Activated CD4-positive, alpha-beta T cell treated with anti-CD3 and anti-CD28 coated beads, Interleukin-2, amount 10 ng/mL, durations not matched to agents 7 days and 5 days (primary cell): ENCODE measurements at places on chromosomes 4 and X.

GRCh38 chr4:183403486-183403885 lies 41.0 kb upstream of the CDKN2AIP start:
- no peak for DNase-seq

- no peak for DNase-seq
Observed at GRCh38 chrX:147900349-147900748, 11.4 kb upstream of the FMR1 start.

- DNase-seq: no peak
Observed at GRCh38 chr4:121306931-121307330, 73.9 kb downstream of the QRFPR start.

DNA sequence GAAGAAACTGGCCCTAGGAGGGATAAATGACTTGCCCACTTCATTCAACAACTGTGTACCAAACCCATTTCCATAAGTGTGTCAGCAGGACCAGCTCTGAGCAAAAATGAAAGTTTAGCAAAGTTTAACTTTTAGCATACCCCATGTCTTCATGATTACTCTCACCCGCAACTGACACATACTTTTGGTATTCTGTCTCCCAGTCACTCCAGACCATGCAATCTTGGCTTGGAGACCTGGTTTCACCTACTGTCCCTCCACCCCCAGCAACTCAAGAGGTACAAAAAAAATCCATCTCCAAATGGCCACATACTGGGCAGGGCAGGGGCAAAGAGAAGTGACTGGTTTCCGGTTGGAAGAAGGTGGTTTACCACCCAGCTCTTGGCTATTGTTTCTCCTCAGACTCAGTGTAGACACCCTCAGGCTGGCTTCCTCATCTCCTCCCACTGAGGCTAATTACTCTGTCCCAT lies 79.8 kb downstream of the RLIM start:
- DNase-seq: no peak

DNA sequence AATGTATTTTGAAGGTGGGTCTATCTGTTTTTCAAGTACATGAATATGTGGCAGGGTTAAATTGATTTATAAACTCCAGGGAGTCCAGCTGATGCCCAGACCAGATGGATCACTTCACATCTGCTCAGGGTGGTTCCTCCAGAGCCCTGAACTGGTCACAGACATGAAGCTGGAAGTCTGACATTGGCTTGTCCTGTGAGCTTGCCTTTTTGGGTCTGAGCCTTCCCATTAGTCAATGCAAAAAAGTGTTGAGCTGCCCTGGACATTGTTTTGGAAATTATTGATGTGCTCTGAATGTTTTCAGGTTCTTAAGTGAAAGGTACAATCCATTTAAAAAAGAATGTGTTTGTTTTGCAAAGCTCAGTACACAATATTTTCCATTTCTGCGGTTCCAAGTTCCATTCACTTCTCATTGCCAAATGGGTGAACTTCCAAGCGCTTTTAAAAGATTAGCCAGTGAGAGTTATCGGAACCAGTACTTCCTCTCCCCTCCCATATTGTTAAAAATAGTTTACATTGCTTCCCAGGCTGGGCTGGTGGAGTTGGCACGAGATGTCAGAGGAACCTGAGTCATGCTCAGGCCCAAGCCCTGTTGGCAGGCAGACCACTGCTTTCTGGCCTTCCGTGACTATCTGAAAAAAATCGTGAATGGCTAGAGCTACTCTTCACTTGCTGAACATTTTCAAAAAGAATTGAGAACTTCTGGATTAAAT lies 52.1 kb downstream of the PDGFRA start:
- no peak for DNase-seq

- DNase-seq: no peak
Observed at GRCh38 chr4:124685851-124686250, 26.7 kb downstream of the ANKRD50 start.

GRCh38 chrX:112835019-112835418 lies 5.6 kb downstream of the AMOT start:
- DNase-seq: no peak

DNA sequence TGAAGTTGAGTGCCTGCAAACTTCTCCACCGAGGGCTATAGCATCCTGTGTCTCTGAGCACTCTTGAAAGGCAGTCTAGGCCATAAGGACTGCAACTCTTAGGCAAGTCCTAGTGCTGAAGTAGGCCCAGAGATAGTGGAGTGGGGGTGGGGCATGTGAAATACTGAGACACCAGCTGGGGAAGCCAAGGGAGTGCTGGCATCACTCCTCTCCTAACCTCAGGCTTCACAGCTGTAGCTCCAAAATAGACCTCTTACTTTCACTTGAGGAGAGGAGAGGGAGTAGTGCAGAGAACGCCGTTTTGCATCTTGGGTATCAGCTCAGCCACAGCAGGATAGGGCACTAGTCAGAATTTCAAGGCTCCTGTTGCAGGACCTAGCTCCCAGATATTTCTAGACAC lies 56.2 kb upstream of the CYSLTR1 start:
- DNase-seq: no peak

- no peak for DNase-seq
Observed at GRCh38 chr4:168766604-168767316, 243.3 kb downstream of the CBR4 start.

- DNase-seq: no peak
Observed at GRCh38 chr4:51932261-51932660, 87.9 kb downstream of the LRRC66 start.

DNA sequence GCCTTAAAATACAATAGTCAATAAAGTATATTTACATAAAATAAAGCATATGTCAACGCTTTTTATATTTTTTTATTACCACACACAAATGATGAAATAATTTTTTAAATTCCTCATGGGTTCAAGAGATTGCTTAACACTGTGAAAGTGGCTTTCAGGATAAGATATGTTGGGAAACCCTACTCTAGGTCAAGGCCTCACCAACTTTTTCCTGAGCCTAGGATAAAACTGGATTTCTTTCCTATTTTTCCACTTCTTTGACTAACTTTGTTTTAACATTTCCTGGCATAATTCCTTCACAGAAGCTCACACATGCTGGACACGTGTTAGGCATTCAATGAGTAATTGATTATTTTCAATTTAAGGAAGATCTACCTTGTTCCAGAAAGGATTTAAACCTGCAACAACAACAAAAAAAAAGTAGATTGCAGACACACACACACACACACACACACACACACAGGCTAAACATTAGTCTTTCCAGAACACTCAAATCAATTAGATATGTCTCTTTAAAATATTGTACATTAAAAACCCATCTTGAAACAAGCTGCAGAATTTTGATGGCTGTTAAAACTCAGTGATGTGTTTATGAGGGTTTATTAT lies 9.1 kb downstream of the KLB start:
- no peak for DNase-seq
